ENCODE measurements at places on chromosomes 7 and 10.

DNA sequence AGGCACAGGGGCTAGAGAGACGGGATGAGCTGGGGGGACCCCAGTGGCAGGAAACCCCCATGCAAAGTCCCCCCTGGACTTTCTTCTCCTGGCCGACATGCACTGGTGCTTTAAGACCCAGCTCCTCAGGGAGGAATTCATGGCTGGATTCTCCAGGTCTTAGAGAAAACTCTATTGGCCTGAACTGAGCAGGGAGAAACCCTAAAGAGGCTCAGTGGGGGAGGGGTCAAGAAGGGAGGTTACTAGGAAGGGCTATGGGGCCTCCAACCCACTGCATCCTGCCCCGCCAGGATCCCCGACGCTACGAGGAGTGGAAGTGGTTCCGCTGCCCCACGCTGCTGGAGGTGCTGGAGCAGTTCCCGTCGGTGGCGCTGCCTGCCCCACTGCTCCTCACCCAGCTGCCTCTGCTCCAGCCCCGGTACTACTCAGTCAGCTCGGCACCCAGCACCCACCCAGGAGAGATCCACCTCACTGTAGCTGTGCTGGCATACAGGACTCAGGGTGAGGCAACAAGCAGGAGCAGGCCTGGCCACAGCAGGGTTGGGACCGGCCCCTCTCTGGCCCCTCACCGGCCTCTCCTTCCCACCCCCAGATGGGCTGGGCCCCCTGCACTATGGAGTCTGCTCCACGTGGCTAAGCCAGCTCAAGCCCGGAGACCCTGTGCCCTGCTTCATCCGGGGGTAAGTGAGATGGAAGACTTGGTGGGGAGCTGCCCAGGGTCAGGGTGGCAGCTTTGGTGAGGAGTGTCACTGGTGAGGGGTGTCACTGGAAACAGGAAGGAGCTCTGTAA, 13.8 kb downstream of the ATG9B start:
- no peak for DNase-seq

DNA sequence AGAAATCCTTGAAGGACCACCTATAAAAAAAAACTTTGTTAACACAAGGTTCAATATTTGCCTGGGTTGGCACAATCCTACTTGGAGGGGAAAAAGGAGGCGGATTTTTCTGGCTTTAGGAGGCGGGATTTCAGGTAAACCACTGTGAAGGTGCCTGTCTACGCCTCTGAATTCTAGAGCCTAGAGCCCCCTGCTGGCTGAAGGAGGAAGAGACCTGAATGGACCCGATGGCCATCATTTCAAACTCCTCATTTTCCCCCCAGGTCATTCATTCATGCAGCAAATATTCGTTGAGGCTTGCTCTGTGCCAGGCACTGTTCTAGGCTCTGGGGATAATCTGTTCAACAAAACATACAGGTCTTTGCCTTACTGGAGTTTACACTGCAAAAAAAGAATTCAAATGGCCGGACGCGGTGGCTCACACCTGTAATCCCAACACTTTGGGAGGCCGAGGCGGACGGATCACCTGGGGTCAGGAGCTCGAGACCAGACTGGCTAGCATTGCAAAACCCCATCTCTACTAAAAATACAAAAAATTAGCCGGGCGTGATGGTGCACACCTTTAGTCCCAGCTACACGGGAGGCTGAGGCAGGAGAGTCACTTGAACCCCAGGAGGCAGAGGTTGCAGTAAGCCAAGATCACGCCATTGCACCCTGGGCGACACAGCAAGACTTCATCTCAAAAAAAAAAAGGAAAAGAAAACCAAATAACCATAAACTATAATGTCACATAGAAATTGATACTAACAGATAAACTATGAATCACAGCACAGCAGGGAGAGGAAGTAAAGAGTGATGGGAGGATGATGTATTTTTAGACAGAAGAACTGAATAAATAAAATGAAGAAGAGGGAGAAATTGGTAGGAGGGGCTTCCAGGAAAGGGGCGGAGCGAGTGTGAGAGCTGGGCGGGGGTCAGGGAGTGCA, 90.1 kb upstream of the NFE2L3 start:
- DNase-seq: peak; percentile 32

DNA sequence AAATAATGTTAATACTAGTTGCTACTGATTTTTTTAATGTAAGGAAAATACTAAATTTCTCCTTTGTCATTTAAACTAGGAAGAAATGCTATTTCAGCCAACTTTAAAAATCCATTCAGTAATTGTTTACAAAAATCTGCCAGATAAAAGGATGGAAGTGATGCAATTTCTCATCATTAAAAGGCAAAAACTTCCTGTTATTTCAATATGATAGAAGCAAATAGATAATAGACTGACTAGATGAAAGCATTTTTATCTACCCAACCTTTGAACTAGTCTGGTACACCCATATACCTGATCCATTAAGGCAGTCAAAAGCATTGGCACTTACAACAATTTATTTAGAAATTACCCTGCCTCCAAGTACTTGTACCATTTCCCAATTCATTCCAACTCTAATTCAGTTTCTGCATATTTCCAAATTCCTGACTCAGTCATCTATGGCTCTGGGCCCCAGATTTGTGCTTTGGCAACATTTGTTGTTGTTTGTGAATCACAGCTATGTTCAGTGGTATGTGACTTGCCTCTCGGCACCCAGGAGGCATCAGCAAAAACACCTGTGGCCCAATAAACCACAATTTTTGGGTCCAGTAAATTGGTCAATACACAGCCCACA, 482.6 kb upstream of the SEMA3A start:
- DNase-seq: no peak

DNA sequence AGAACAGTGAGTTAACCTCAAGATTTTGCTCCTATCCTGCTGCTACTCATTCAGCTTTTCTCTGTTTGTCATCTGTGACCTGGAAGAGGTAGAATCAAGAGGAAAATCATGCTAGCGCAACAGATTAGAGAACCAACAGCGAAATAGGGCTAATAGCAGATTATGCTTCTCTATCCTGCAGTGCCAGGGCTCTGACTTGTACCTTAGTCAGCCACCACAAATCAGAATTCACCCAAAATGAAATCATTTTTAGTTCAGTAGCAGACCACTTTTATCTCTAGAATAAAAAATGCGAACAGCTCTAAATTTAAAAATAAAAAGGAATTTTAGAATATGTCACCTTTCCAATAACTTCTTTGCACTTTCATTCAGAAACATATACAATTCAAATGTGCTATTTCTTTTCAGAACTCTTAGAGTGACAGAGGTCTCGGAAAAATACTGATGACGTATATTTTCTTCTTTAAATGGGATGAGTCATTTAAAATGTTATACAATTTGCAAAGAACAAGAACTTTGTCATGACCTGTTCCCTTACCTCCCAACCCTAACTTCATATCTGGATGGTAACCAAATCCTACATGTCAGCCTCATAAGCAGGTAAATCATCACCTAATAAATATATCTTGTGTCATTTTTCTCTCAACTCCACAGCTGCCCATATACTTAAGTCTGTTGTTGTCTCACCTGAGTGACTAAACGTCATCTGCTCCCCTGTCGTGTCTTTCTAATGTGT, 896.4 kb downstream of the PCDH15 start:
- DNase-seq: no peak

DNA sequence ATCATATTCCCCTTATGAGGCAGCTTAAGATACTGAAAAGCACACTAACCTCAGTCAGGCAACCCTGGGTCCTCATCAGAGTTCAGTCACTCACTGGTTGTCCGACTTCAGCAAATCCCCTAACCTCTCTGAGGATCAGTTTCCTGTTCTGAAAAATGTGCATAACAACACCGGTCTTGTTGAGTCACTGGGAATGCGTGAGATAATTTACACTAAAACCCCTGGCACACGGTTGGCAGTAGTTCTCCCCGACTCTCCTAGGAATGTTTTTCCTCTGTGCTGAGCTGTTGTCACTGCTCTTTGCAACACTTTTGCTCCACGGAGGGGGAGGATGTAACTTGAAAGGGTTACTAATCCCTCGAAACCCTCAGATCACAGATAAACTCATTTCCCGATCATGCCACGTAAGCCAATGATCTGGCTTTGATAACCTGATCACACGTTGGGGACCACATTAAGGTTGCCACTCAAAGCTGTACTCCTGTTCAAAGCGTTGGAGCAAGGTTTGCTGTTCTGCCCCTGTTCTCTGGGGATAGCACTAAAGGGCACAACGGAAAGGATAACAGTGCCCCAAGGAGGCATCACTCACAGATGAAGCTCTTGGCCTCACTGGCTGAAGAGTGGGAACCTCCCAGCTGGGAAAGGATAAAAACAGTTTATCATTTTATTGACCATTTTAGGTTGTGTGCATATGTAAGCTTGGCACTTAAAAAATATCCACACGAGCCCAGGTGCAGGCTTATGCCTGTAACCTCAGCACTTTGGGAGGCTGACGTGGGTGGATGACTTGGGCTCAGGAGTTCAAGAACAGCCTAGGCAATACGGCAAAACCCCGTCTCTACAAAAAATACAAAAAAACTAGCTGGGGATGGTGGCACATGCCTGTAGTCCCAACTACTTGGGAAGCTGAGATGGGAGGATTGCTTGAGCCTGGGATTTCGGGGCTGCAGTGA, 5.0 kb upstream of the RBM17 start:
- no peak for DNase-seq

DNA sequence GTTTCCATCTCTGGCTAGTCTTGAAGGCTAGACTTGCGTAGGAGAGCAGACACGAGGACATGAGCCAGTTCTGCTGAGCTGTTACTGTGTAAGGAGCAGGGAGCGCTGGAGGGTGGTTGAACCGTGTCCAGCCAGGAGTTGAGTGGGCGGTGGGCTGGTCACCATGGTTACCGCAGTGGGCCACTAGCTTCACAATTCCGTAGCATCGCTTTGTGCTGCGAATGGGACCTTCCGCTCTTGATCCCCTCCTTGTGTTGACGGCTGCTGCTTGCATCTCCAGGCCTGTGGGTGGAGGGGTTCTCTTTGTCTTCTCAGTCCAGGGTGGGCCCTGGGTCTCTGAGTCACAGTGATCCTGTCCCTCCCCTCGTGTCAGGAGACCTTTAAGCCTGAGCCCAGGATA, 49.4 kb upstream of the OCM start:
- no peak for DNase-seq

DNA sequence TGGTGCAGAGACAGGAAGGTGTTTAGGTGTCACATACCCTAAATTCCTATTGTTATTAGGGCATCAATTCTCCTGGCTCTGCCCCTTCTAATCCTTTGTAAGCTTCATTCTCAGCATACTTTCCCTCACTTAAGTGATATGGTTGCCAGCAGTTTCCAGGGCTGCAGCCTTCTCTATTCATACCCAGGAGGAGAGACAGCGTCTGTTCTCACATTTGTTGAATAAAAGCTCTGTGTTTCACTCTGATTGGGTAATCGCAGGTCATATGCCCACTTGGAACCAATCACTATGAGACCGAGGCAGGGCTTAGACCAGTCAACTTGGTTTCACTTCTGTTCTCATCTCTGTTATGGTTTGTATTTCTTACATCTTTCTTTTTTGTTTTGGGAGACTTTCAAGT, 109.6 kb upstream of the MTPN start:
- peak; percentile 86 for DNase-seq

GRCh38 chr10:75101416-75102251, 9.8 kb upstream of the SAMD8 start:
- no peak for DNase-seq

DNA sequence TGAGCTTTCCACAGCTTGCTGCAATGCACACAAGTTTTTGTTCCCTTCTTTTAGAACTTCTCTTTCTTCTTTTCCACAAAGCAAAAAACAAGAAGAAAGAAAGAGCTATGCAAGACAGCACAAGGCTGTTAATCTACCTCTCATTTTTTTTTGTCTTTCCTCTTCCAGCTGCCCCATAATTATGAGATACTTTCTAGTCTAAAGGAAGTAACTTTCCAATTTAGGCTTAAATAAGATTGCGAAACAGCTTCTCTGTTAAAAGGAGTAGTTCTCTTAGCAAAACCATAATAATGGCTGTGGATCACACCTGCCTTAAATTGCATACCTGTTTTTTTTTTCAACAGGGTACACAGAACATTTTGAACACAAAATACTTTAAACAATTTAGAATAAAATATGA, 56.0 kb downstream of the NDUFB2 start:
- no peak for DNase-seq

- no peak for DNase-seq
Observed at GRCh38 chr10:122243550-122243949, 27.5 kb upstream of the BTBD16 start.

- no peak for DNase-seq
Observed at GRCh38 chr10:108631332-108631731, 1292.0 kb downstream of the XPNPEP1 start.

- DNase-seq: no peak
Observed at GRCh38 chr7:26857506-26858240, 6.7 kb downstream of the SKAP2 start.

- no peak for DNase-seq
Observed at GRCh38 chr7:30893357-30893756, 18.3 kb upstream of the AQP1 start.

GRCh38 chr10:102538811-102539210, 35.0 kb downstream of the SUFU start:
- DNase-seq: no peak

- DNase-seq: no peak
Observed at GRCh38 chr10:92572362-92573090, 1.4 kb downstream of the IDE start.

GRCh38 chr7:121800916-121801675, 71.9 kb upstream of the PTPRZ1 start:
- no peak for DNase-seq

- DNase-seq: no peak
Observed at GRCh38 chr7:43612128-43612527, 29.2 kb downstream of the STK17A start.

GRCh38 chr7:30349170-30349569, 64.8 kb downstream of the ZNRF2 start:
- DNase-seq: no peak

DNA sequence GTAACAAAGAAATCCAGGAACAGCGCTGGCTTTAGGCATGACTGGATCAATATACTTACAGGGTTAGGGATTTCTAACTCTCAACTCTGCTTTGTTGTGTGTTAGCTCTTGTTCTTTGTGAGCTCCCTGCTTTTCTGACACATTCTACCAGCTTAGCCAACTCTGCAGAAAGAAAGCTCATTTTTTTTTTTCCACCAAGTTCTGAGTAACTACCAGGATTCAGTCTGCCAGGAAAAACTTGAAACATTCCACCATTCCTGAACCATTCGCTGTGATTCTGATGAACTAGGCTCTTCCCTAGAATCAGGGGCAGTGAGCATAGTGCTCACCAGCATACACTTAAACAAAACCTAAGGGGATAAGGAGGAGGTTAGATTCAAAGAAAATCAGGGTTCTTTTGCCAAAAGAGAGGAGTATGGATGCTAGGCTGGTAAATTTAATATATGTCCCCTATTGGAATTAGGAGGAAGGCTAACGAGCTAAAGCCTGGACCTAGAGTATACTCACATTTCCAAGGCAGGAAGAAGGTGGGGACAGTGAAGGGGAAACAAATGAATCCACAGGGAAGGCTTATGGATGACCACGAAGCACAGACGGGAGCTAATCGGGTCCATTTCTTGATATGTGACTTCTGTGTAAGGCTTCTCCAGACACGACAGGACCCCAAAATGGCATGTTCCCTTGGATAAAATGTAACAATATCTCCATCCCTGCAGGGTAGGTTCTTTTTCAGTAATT, 183.4 kb downstream of the PRKG1 start:
- no peak for DNase-seq

GRCh38 chr10:79184657-79185056, 115.9 kb downstream of the ZMIZ1 start:
- DNase-seq: no peak

- no peak for DNase-seq
Observed at GRCh38 chr7:2983586-2983985, 60.1 kb downstream of the CARD11 start.

GRCh38 chr7:158646766-158647474, 57.7 kb downstream of the NCAPG2 start:
- DNase-seq: no peak
